ENCODE measurements at places on chromosomes 7 and 10. TPM values are rescaled to one million over a fixed set of nuclear protein-coding genes. Genes with fewer than 3 reads are reported as not detected.

DNA sequence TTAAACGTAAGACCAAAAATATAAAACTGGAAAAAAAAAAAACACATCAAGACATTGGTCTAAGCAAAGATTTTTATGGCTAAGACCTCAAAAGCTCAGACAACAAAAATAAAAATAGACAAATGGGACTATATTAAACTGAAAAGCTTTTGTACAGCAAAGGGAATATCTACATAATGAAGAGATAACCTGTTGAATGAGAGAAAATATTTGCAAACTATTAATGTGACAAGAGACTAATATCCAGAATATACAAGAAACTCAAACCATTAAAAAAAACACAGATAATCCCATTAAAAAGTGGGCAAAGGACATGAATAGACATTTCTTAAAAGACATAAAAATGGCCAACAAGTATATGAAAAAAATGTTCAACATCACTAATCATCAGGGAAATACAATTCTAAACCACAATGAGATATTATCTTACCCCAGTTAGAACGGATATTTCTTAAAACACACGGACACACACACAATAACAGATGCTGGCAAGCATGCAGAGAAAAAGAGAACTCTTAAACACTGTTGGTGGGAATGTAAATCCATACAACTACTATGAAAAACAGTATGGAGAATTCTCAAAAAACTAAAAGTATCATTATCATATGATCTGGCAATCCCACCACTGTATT lies 28.8 kb downstream of the CNOT4 start:
- no peak for DNase-seq

The CRTAC1 gene
- not detected for total RNA-seq

GRCh38 chr7:96287559-96287958 lies 34.3 kb downstream of the SLC25A13 start:
- DNase-seq = no peak

GRCh38 chr10:44976352-44977198 lies 2.0 kb downstream of the DEPP1 start:
- DNase-seq = no peak

GRCh38 chr7:90692947-90693346 lies 96.8 kb downstream of the CDK14 start:
- DNase-seq = no peak

The SIRT1 gene
- 44.1 TPM for total RNA-seq

The PLEKHA1 gene
- total RNA-seq = 48.5 TPM

- DNase-seq = no peak
Observed at GRCh38 chr10:82394122-82394521, 519.1 kb downstream of the NRG3 start.

The SMO gene
- 36.0 TPM for total RNA-seq

GRCh38 chr7:152865011-152865410 lies 105.5 kb downstream of the ACTR3B start:
- DNase-seq = peak; percentile 22

The WEE2 gene
- 2.5 TPM for total RNA-seq

The SH2B2 gene
- 10.6 TPM for total RNA-seq

GRCh38 chr10:86705139-86705538 lies 36.8 kb downstream of the LDB3 start:
- no peak for DNase-seq

The GBX1 gene
- total RNA-seq = not detected

DNA sequence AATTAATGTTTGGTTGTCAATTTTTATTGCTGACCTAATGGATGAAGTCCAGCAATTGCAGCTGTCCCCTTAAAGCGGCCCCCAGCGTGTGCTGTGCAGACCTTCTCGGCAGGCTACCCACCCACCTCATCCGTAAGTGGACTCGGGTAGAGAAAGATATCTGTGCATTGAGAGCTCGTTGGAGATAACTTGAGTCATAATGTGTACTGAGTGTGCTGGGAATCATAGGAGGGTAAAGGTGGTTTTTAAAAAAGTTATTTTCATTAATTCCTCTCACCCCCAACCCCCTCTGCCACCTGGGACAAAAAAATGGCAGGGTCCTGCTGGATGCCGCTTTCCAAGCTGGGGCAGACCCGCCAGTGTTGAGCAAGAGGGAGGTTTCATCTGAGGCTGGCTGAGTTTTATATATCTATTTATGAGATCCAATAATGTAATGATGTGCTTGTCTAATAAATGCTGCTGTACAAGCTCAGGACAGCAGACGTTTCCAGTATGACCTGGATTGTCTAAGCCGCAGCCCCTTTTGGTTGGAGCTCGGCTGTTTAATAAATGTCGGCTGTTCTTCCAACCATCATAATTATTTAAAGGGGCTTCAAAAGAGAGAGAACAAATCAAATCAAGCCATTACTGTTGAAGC lies 119.1 kb downstream of the NKX6-2 start:
- DNase-seq = no peak

The MRPS16 gene
- 191 TPM for total RNA-seq

DNA sequence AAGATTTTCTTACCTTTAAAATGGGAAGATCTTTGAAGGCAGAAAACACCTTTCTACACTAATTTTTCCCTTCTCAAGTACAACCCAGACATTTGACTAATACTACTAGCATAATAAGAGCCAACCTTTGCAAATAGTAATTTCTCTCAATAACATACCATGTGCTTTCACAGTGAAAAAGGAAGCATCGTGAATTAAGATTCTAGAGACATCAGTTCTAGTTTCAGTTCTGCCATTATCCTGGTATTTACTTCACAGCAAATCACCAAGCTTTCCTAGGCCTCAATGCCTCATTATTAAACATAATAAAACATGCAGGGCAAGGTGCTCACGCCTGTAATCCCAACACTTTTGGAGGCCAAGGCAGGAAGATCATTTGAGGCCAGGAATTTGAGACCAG lies 24.9 kb downstream of the GSAP start:
- DNase-seq = no peak

The GPR15LG gene
- not detected for total RNA-seq

The OR6B1 gene
- total RNA-seq = not detected

The OPN4 gene
- total RNA-seq = not detected

DNA sequence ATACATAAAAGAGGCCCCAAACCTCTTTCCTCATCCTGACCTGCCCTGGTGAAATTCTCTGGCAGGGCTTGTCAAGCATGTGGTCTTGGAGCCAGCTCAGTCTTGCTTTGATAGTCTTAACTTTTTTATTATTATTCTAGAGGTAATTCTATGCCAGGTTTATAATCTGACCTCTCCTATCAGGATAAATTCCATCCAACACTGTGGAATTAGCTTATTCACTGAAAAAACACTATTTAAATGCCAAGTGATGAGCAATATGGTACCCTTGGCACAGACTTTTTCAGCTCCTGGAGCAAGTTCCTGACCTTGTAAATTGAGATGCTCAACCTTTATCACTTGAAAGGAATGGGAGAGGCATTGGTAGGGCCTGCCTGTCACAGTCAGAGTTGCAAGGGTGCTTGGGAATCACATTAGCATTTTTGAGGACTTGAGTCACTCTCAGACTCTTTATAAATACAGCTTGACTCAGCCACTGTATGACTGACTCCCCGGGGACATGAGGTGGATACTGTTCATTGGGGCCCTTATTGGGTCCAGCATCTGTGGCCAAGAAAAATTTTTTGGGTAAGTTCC lies at the start of gene CPA4:
CPA4 (plus strand) TSS at position 480 of the 576 bp plus-strand sequence; CDS start at position 500, 20 bp downstream.
- no peak for DNase-seq

DNA sequence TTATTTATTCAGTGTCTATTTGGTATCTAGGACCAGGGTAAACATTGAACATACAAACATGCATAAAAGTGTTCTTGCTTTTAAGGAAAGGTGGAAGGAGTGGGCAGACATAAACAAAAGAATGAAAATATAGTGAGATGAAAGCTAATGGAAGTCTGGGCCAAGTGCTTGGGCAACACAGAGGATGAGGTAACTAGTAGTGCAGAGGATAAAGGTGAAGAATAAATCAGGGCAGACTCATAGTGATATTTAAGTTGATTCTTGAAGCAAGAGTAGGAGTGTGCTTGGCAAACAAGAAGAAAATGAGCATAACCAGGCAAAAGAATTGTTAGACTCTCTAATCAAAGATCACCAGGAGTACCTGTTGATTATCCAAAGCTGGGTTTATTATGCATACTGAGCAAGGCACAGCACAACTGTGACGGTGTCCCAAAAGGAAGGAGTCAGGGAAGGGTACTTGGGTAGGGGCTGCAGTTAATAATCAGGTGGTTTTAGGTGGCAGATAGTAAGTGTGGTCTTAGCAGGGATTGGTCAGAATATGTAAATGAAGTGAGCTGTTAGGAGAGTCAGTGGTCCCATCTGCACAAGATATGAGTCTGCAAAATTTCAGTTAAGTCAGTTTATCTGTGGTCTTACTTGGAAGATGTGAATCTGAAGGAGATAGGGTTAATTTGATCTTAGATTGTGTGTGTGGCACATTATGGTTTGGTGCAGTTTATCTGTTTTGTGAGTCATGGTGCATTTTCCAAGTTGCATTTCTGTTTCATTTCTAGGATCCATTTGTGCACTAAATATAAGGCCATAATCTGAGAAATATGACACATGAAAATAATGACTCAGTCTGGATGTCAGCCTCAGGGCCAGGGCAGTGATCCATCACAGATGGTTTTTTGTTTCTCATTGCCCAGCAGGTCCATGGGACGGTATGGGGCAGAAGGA lies 30.6 kb upstream of the TAX1BP1 start:
- DNase-seq = no peak
